Pancreas (tissue), 10 donors: ENCODE measurements at places on chromosomes 4 and X. TPM values are rescaled to one million over a fixed set of nuclear protein-coding genes. Genes with fewer than 3 reads are reported as not detected.

The NFKB1 gene
- 27.1 TPM for total RNA-seq

The USP26 gene
- not detected for total RNA-seq

The KLB gene
- 3.1 TPM for total RNA-seq

The BST1 gene
- 1.7 TPM for total RNA-seq

The NLRP2B gene
- total RNA-seq: not detected

The PLK4 gene
- total RNA-seq: 1.7 TPM

The GRPR gene
- 8.2 TPM for total RNA-seq

The FAM184B gene
- not detected for total RNA-seq

The PAGE4 gene
- not detected for total RNA-seq

The CSAG3 gene
- total RNA-seq: not detected

The JAKMIP1 gene
- total RNA-seq: 0.42 TPM

The FREM3 gene
- total RNA-seq: not detected

The SYTL4 gene
- 7.7 TPM for total RNA-seq

The SLC7A11 gene
- total RNA-seq: 1.3 TPM
